CD4-positive, alpha-beta T cell treated with Interleukin-17A for 1 hour (primary cell): ENCODE measurements at places on chromosomes 4 and X.

DNA sequence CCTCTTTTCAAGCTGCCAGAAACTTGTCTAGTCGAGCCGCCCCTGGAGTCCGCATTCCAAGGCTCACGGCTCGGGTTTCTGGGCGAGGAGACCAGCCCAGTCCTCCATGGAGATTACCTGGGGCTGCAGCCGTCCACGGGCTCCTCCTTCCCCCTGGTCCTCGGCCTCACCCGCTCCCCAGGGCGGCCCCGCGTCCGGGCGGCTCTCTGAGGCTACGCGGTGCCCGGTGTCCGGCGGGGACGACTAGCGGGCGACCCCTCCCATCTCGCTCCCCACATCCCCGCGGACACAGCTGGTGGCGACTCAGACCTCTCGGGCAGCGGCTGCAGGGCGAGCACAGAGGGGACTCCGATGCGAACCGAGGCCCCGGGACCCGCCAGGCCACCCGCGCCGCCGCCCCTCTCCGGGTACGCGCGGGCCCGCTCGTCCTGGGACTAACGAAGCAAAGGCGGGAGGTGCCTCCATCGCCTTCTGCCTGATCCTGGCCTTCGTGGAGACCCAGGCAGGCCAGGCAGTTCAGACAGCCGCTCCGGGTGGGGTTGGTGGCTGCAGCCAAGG, 159.4 kb downstream of the TRAM1L1 start:
- DNase-seq, result no peak

GRCh38 chr4:146183209-146183608, 7.7 kb downstream of the LSM6 start:
- no peak for DNase-seq

GRCh38 chr4:15352524-15352923, 75.3 kb upstream of the C1QTNF7 start:
- no peak for DNase-seq

GRCh38 chr4:98484031-98484430, 174.4 kb downstream of the TSPAN5 start:
- DNase-seq, result no peak

GRCh38 chrX:69307756-69308155, 142.5 kb upstream of the PJA1 start:
- no peak for DNase-seq

DNA sequence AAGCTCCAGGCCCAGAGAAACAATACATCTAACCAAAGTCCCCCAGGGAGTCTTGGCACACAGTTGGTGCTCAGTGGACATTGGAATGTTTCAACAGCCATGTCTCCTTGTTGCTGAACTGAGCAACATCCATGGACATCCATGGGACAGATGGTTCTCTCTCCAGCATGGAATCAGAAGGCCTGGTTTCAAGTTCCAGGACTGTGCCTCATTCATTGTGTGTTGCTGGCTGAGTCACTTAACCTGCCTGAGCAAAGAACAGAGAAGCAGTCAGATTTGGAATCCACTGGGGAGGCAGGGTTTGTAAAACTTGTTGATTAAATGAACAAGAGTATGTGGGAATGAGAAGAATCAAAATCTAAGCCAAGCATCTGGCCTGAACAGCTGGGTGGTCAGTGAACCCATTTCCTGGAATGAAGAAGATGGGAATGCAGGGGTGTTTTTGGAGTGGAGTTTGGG, 147.9 kb downstream of the CHIC2 start:
- DNase-seq, result no peak

DNA sequence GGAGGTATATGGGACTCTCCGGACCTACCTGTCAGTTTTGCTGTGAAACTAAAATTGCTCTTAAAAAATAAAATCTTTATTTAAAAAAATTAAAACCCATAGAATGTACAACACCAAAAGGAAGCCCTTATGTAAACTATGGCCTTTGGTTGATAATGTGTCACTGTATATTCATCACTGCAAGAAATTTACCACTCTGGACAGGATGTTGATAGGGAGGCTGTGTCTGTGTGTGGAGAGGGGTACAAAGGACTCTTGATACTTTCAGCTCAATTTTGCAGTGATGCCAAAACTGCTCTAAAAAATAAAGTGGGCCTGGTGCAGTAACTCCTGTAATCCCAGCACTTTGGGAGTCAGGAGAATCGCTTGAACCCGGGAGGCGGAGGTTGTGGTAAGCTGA, 2.9 kb upstream of the ZMYM3 start:
- DNase-seq, result no peak

GRCh38 chrX:114006664-114007063, 577.2 kb upstream of the HTR2C start:
- no peak for DNase-seq

DNA sequence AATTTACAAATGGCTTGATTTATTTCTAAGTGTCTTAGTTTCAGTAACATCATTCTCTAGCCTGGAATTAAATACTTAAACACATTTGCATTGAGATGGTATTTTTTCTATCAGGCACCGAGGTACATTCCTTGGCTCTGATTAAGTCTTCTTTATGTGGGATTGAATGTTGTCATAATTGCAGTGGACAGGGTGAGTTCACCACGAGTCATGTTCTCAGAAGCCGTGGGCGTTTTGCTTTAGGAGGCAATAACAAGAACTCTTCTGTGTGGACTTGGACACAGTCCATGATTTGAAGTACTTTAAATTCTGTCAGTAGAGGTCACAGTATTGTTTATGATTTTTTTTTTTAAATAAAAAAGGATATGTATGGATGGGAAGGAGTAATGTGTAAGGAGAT, 57.1 kb upstream of the EFHC2 start:
- no peak for DNase-seq

- DNase-seq, result no peak
Observed at GRCh38 chrX:19237901-19238300, 105.8 kb upstream of the PDHA1 start.

- DNase-seq, result no peak
Observed at GRCh38 chr4:39320381-39321115, 45.6 kb downstream of the RFC1 start.

DNA sequence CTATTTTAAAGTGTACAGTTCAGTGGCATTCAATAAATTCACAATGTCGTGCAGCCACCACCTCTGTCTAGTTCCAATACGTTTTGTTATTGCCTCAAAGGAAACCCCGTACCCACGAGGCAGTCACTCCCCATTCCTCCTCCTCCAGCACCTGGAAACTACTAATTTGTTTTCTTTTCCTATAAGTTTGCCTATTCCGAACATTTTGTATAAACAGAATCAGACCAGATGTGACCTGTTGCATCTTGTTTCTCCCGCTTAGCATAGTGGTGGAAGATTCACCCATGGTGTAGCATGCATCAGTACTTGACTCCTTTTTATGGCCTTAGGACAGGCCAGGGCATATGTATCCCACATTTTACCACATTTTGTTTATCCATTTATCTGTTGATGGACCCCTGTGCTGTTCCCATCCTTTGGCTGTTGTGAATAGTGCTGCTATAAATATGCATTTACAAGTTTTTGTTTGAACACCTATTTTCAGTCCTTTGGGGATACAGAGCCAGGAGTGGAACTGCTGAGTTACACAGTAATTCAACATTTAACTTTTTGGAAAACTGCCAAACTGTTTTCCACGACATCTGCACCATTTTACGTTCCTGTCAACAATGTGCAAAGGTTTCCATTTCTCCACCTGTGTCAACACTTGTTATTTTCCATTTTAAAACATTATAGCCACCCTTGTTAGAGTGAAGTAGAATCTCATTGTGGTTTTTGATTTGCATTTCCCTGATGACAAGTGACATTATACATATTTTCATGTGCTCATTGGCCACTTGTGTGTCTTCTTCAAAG, 57.8 kb upstream of the STX18 start:
- no peak for DNase-seq

DNA sequence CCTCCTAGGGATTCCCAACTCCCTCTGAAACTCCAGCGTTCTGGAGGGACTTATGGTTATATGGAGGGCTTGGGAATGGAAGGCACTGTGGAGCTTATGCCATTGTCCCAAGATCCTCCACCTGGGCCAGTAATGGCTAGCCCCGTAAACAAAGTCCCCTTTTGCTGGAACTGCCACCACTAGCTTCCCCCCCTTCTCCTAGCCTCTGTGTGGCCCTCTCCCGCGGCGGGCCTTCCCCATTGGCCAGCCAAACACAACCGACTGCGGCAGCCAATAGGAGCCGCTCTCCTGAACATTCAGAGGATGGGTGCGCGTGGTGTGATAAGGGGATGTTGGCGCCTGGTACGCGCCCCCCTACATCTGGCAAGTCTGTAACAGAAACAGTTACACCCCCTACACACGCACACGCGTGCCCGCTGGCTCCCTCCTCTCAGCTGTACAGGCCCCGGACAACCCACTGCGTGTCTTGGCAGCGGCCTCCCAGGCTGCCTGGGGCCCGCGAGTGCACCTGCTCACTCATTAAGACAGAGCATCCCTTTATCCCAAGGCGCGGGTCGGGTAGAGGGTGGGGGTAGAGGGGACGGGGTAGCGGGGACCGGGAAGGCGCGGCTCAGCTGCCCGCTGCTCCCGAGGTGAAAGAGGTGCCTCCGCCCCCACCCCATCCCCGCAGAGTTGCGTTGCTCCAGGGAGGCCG, 863 bp upstream of the RAB33A start:
- DNase-seq, result peak; percentile 75

- no peak for DNase-seq
Observed at GRCh38 chrX:47710252-47710651, 51.3 kb upstream of the UXT start.

DNA sequence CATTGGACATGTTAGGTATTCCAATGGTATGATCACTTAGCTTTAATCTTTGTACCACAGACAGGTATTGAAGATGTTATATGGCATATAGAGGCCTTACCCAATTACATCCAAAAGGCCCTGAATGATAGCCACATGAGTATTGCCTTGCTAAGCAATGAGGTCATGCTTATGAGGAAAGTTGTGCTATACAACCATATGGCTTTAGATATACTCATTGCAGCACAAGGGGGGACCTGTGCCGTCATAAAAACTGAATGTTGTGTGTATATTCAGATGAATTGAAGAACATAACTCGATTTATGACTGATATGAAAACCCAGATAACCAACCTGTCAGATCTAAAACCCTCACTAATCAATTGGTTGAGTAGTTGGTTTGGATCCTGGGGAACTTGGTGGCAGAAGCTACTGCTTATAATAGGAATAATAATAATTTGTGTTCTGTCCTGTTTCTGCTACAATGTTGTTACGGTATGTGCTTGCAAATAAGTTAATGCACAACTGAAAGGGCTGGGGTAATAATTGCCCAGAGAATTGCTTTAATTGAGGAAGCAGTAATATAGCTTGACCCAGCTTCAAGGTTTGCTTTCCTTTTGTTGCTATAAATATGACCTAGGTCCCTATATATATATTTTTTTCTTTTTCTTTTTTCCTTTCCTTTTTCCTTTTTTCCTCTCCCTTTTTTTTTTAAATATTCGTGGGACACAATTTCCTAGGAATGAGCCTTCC, 21.5 kb upstream of the CSTF2 start:
- DNase-seq, result no peak

DNA sequence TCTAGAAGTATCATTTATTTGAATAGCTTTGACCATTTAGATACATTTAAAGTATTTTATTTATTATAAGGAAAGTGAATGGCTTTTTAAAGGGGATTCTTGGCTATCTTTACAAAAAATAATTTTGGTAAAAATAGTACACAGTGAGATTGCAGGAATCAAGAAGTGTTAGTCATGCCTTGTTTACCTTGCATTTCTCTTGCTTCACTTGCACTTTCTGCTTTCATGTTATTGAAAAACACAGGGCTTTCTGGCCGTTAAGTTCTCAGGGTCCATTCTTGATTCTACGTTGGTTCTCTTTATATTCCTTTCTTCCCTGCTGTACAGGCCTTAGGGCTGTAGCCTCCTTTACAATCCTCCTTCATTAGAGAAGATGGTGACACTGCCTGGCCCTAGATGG, 21.8 kb upstream of the SEC24D start:
- no peak for DNase-seq

DNA sequence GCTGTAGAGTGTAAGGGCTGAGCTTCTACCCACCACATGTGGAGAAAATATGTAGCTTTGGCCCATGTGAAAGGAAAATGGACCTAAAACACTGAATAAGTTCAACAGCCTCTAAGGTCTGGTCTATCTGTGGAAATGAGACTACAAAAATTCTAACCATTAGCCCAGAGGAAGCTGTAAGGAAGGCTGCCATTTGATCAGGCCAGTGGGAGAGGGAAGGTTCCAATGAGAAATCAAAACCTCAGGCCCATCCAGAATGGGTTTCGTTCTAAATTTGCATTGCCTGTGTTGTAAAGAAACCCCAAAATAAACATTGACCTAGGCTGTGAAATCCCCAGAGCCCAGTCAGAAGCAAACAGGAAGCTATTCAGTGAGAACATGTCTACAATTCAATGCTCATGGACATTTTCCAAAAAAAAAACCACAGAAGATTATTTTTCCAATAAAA, 320.4 kb upstream of the SLC7A11 start:
- no peak for DNase-seq

DNA sequence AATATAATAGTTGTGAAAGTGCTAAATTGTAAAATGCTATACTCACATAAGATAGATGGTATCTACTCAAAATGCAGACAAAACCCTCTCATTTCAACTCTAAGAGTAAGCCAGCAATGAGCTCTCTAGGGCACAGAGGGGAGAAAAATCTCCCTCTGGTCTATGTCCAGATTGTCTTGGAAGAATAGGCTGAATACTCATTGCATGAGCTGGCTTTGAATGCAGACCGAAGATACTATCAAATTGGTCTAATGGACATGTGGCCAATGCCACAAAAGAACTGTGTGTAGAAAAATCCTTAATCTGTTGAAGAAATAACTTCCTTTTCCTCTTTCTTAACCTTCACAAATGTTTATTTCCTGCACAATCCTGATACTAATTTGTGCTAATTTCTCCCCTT, 3.5 kb downstream of the ZXDA start:
- no peak for DNase-seq

- no peak for DNase-seq
Observed at GRCh38 chrX:24607616-24608015, 39.5 kb downstream of the PCYT1B start.

DNA sequence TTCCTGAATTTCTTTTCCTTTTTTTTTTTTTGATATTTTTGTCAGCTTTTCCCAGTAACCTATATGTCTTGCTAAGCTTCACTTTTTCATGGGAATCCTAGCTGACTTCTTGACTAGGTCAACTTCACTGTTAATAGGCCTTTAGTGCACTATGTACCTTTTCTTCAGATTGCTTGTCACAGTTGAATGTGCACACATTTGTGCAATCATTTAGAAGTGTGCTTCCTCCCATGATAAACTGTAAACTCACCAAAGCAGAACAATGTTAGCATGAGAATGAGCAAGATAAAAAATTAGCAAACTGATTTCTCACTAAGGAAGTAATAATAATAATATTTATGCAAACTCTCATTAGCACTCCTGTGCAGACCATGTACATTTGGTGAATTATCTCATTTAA, 173.2 kb downstream of the PABPC4L start:
- DNase-seq, result no peak

DNA sequence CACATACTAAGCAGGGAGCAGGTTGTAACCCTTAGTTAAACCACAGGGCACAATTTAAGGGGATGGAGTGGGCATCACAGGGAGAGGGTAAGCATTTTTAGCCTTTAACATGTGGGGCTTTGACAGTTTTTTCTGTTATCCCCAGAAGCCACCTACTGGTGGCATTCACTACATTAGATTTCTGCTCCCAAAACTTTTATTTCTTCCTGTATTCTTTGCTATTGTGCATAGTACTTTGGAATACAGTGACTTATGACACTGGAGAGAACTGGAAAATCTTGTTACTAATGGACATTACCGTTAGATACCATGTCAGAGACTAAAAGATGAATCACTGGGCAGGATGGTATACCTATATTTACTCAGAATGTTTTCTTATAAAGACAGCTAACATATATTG, 7.3 kb downstream of the TRIM75 start:
- no peak for DNase-seq

GRCh38 chr4:102356562-102357202, 11.4 kb upstream of the SLC39A8 start:
- DNase-seq, result no peak
